ENCODE measurements at places on chromosomes 6 and 20.

DNA sequence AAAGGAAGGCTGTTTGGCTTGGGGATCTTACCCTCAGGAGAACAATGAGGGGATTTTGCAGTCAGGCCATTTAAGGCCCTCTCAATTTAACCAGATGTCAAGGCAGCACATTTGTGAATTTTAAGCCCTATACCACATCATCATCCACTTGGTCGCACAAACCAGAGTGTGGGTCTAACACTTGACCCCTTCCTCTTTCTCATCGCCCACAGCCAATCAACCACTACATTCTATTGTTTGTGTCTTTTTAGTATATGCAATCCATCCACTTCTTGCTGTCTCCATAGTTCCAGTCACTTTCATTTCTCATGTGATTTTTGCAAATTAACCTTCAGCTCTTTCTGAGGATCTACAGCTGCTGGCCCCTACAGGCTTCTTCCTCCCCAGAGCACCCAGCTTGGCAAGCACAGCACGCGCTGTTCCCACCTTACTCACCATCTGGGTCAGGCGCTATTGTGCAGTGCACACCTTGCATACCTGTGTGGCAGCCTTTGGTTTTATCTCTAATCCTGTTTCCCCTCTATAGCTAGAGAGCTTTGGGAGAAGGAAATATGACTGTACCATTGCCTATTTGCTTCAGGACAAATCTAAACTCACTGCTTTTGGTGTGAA is 32.3 kb upstream of the CD83 start:
- DNase-seq: no peak

DNA sequence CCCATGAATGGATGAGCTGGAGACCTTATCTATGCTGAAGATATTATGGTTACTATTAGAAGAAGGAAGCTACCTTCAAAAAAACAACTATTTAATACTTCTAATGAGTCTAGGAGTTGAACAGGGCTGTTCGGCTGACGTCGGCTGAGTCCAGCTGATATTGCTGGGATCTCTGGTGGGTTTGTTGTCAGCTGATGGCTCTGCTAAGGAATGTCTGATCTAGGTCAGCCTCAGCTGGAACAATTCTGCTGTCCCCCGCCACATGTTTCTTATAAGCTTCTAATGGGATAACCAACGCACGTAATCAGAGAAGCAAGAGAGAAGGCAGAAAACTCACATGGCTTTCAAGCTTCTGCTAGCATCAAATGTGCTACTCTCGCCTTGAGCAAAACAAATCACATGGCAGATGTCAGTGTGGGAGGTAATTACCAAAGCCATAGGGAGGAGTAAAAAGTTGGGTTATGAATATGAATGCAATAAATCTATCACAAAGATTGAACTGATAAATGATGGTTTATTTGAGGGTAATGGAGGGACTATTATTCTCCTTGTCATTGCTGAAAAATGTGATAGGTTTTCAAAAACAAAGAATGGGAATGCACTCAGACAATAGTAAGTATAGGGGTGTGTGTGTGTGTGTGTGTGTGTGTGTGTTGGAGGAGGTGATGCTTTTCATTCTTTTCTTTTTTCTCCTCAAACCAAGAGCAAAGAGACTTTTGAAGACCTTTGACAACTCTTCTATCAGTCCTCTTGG is 71.5 kb downstream of the BTBD3 start:
- DNase-seq: no peak

GRCh38 chr6:41335296-41335695 is at the start of gene NCR2:
TSS of gene NCR2 (plus strand) at chr6:41335608. CDS start at chr6:41335877, 269 bp downstream.
- no peak for DNase-seq

GRCh38 chr6:52910091-52910490 is 593 bp upstream of the GSTA3 start:
- DNase-seq: no peak

GRCh38 chr6:99810942-99811620 is 182.9 kb downstream of the MCHR2 start:
- DNase-seq: no peak

- no peak for DNase-seq
These were observed 23.6 kb downstream of the LRP11 start for GRCh38 chr6:149840345-149841075.

GRCh38 chr20:47318586-47319516 is 37.6 kb downstream of the ZMYND8 start:
- DNase-seq: no peak

DNA sequence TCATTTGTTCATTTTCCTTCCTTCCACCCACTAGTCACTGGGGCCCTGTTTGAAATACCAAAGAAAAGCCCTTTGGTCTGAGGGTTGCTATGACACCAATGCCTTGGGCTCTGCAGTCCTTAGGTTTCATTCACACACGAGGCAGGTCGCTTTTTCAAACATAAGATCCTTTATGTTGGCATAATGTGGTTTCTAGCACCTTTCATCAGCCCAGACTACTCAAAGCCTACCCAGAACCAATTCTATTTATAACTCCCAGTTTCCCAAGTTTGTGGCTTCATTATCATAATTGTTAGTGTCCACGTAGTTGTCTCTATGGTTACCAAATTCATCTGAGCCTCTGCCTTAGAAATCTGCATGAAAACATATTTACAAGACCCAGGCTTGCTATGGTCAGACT is 6.6 kb upstream of the TP53RK start:
- no peak for DNase-seq

- DNase-seq: no peak
These were observed 29.3 kb upstream of the HFE start for GRCh38 chr6:26057899-26058298.

- DNase-seq: no peak
These were observed 33.0 kb downstream of the GJA10 start for GRCh38 chr6:89927264-89927663.

- DNase-seq: no peak
These were observed 106.4 kb upstream of the CEP162 start for GRCh38 chr6:84333842-84334241.

DNA sequence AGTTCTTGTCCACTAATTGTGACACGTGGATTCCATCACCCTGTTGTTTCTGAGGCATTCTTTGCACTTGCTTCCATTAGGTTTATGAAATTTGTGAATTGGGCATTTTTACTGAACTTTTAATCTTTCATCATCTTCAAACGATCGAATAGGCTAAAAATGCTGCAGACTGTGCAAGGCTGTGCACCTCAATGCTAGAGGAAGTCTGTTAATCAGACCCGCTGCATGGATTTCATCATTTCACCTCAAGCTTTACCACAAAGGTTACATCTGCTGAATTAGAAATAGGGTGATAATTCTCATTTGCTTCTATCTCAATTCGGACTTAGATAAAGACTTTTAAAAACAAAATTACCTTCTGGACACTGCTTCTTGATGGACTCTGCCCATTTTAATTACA is 27.8 kb upstream of the F13A1 start:
- DNase-seq: no peak

- no peak for DNase-seq
These were observed 8.9 kb downstream of the FAM217B start for GRCh38 chr20:59948828-59949720.

DNA sequence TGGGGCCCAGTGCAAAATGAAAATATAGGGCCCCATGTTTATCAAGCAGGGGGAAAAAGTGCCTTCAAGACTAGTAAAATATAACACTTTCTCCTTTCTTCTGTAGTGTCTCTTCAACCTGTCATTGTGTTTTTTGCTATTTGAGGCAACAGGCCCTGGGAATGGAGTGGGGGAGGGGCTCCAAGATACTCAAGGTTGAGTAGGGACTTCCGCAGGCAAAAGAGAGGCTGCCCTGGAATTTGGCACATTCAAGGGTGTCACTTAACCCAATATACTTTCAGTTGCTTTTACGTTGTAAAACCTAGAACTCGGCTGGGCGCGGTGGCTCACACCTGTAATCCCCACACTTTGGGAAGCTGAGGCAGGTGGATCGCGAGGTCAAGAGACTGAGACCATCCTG is 154.9 kb downstream of the ALDH8A1 start:
- no peak for DNase-seq

GRCh38 chr6:67558985-67559384 is 1076.1 kb upstream of the ADGRB3 start:
- DNase-seq: no peak

GRCh38 chr6:112259337-112259675 is 4.9 kb upstream of the LAMA4 start:
- DNase-seq: no peak

DNA sequence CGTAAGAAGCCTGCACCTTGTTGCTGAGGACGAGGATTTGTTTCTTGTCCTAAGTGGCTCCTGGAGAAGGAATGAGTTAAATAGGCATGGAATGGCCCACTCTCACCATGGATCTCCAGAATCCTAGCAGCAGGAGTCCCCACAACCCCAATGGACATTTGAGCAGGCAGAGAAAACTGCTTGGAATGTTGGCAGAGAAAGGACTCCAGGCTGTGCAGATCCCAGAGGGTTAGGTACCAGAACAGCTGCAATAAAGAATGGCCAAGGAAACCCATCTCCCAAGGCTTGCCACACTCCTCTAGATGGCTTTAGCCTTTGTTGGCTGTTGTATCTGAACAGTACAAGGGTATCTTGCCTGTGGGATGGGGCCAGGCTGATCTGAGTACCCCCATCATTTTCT is 1415.7 kb upstream of the ADGRB3 start:
- DNase-seq: no peak

GRCh38 chr20:44911264-44911921 is 1.5 kb downstream of the PABPC1L start:
- no peak for DNase-seq

DNA sequence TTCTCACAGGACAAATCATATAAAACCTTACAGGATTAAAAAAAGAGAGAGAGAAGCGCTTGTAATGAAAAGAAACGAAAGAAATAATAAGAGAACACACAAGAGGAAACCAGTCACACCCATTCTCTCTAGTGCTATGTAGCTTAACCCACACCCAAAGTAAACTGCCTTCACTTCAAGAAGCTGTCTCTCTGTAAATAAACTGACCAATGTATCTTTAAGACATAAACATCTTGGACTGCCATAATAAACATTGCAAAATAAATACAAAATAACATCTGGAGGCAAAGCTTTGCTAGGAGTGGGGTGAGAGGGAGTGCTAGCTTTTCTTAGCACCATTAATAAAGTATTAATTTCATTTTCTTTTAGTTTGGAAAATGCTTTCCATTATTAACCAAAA is 61.6 kb upstream of the RNF146 start:
- no peak for DNase-seq

GRCh38 chr6:72789145-72789544 is 167.3 kb downstream of the KCNQ5 start:
- DNase-seq: no peak

DNA sequence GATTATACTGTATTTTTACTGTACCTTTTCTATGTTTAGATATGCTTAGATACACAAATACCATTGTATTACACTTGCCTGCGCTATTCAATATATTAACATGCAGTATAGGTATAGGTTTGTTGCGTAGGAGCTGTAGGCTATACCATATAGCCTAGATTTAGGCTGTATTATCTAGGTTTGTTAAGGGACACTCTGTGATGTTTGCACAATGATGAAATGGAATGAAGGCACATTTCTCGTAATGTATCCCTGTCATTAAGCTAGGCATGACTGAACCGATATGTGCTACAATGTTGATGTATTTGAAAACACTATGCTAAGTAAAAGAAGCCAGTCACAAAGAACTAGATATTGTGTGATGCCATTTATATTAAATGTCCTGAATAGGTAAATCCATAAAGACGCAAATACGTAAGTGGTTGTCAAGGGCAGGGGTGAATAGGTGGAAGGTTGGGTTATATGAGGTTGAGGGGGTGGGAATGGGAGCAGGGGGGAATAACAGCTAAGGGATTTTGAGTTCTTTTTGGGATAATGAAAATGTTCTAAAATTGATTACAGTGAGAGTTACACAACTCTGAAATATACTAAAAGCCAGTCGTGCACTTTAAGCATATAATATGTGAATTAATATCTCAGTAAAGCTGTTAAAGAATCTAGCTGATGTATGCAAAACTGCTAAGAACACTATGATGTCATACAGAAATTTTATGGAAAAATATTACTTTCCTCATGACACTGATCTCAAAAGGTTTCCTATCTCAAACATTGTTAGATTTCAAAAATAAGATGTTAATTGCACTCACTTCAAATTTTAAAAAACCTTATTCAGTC is 97.4 kb downstream of the NCOA3 start:
- no peak for DNase-seq

Data from epithelial cell of prostate (primary cell).